ENCODE measurements at places on chromosomes 6 and 20.

- no peak for DNase-seq
These were observed 309.5 kb upstream of the CHD6 start for GRCh38 chr20:41927655-41928054.

DNA sequence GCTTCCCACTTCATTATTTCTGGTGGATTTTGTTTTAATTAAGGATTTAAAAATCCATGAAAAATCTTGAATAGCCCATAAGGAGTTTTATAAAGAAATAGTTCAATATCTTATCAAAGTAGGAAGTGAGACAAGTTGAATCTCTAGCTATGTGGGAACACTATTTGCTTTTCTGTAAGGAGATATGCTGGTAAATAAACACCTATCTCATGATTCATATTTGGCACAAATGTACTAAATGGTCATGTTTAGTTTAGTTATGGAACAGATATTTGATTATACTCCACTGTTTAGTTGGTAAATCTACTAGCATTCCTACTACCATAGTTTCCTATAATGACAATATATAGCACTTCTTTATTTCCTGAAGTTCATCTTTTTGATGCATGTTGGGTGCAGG, 239.9 kb upstream of the CEP162 start:
- DNase-seq: no peak

GRCh38 chr6:88360203-88360797, 194.2 kb upstream of the CNR1 start:
- DNase-seq: no peak

- no peak for DNase-seq
These were observed 61.6 kb downstream of the TTI1 start for GRCh38 chr20:37971561-37972127.
